ENCODE measurements at places on chromosomes 7 and 10.

DNA sequence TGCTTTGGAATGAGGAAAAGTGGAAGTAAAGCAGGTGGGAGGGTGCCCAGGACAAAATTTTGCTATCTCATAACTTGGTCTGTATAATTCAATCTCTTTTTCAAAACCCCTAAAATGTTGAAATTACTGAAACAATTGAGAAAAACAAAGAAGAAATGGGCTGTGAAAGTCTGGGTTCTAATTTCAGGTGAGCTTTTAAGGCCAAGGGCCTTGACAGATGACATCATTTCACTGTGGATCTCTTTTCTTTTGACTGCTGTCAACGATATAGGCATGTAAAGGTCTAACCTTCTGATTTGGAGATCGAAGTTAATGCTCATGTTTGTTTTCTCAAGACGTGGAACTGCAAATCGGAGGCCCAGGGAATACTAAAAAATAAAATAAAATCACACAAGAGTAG, 127.8 kb downstream of the ITGA8 start:
- DNase-seq, result no peak

GRCh38 chr10:75470901-75471300, 39.5 kb downstream of the LRMDA start:
- DNase-seq, result no peak

GRCh38 chr7:142838461-142839213, 16.2 kb upstream of the EPHB6 start:
- no peak for DNase-seq

GRCh38 chr7:129332254-129333035, 101.8 kb upstream of the STRIP2 start:
- DNase-seq, result no peak

Data from NCI-H510A (cell line).